Glutamatergic neuron (in vitro differentiated cells): ENCODE measurements at places on chromosomes 5 and 9. TPM values are rescaled to one million over a fixed set of nuclear protein-coding genes. Genes with fewer than 3 reads are reported as not detected.

DNA sequence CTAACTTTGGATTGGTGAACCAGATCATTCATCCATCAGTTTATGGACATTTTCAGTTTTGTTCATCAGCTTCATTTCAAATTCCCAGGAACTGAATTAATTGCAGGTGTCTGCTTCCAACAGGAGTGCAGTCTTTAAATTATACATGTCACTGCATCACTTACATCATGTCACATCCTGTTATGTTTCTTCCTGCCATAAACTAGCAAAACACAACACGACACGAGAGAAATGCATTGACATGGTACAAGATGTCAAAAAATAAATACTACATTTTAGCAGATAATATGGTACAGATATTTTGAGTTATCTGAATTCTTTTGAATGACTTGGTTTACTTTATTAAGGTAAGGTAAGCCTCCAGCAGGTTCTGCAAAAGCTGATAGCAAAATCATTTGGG, 415.5 kb downstream of the NR2F1-AS1 start:
- DNase-seq = no peak

GRCh38 chr5:156259618-156260017, 67.3 kb upstream of the SGCD start:
- no peak for DNase-seq

DNA sequence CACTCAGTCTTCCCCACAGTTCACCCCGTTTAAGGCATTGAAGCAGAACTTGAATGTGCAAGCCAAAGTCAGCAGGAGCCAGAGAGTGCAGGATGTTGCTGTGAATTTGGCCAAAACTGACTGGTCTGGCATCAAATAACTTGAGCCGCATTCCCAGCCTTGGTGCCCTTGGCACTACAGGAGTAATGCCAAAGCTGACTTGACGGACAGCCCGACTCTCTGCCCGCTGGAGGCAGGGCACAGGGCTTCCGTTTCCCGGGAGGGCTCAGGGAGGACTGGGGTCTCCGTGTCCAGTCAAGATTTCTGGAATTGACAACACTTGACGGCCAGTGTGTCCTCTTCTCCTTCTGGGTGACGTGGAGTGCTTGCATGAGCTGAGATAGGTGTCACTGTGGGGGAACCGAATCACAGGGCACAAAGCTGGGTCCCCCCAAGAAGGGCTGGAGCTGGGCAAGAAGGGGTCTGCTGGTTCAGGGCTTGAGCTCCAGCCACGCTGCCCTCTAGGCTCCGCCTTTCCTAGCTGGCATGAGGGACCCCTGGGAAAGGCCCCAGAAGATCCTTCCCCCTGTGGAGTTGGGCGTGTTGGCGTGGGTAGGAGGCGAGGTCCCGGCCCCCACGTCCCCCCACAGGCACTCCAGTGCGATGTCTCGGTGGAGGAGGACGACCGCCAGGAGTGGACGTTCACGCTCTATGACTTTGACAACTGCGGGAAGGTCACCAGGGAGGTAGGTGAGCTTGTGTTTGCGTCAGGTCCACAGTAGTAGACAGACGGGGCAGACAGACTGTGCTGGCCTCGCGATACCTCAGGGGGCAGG, 25.2 kb downstream of the NKD2 start:
- no peak for DNase-seq

- no peak for DNase-seq
Measured at GRCh38 chr5:61293873-61294272, 38.2 kb upstream of the ZSWIM6 start.

- no peak for DNase-seq
Measured at GRCh38 chr5:11153670-11154382, 392.8 kb upstream of the DAP start.

- no peak for DNase-seq
Measured at GRCh38 chr9:26054600-26055520, 376.6 kb upstream of the TUSC1 start.

DNA sequence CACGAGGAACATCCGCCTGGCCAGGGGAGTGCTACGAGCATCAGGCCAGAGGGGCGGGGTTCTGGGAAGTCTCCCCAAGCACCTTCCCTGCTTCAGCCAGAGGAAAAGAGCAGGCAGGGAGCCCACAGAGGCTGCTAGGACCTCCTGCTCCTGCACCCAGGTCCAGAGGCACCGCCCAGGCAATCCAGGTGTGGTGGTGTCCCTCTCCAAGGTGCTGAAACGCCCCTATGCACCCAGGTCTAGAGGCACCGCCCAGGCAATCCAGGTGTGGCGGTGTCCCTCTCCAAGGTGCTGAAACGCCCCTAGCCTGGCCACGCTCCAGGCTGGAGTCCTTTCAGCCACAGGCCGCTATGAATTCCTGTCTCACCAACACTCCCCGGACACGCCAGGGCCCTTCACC, 10.7 kb upstream of the UBAC1 start:
- no peak for DNase-seq

DNA sequence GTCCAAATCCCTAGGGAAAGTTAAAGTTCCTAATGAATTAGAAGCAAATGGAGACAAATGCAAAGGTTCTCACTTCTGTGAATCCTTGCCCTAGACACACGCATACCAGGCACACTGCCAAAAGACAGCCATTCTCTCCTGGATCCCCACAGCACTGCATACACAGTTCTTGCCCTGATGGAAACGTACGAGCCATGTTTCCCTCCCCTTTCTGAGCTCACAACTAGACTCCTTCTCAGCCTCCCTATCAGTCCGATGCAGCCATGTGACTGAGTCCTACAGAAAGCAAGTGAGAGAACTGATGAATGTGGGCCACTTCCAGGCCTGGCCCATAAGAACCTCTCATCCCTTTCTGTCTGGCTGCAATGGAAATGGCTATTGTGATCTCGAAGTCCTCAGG, 92.0 kb downstream of the ZNF608 start:
- no peak for DNase-seq

GRCh38 chr5:127834094-127834531, 130.9 kb downstream of the CCDC192 start:
- DNase-seq = no peak

- DNase-seq = no peak
Measured at GRCh38 chr5:107807431-107807830, 136.7 kb upstream of the EFNA5 start.

The ACTBL2 gene
- not detected for total RNA-seq

The SEC61B gene
- 131 TPM for total RNA-seq

The ORM2 gene
- total RNA-seq = not detected

The SHISAL2B gene
- total RNA-seq = not detected

The IGFBPL1 gene
- total RNA-seq = 590 TPM
